Inflammatory macrophage (primary cell): ENCODE measurements at places on chromosomes 12 and 14.

GRCh38 chr14:81388336-81388735, 11.8 kb downstream of the STON2 start:
- DNase-seq: no peak

DNA sequence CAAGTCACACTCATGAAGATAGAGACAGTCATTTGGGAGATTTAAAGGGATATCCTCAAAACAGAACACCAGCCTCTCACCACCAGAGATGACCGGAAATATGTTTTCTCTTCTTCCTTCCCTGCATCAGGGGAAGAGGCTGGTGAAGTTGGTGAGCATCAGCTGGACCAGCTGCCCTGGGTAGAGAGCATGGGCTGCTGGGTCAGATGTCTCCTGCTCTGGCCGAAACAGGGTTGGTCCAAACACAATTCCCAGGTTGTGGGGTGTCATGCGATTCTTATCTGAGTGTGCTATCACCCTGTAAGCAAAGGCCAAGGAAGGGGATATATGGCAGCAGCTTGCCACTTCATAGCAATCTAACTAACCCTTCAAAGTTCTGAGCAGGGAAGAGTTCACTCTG, 7.3 kb downstream of the ARHGAP9 start:
- DNase-seq: no peak

- peak; percentile 32 for DNase-seq
These were observed 15.8 kb upstream of the KRT7 start for GRCh38 chr12:52217223-52217622.

- no peak for DNase-seq
These were observed 120.0 kb downstream of the SCARB1 start for GRCh38 chr12:124743479-124744272.

DNA sequence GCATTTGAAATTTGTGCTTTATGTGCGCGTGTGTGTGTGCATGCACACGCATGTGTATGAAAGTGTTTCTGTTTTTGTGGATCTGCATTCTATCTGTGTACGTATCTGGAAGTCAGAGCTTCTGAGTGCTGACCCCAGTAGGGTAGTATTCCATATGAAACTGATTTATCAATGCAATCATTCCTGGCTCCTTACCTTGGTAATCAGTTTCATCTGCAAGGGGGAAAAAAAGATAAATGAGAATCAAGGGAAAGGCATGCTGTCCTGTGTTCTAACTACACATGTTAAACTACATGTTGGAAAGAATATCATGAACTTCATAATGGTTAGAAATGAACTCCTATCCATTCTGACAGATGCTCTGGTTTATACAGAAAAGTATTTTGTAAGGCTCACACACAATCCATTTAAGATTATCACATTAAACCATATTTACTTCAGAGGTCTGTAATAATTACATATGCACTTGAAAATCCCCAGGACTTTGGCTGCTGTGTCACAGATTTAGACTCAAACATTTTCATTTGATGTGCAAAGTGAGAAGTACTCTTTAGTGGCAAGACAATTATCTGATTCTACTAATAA, 276.1 kb upstream of the LMO3 start:
- no peak for DNase-seq

DNA sequence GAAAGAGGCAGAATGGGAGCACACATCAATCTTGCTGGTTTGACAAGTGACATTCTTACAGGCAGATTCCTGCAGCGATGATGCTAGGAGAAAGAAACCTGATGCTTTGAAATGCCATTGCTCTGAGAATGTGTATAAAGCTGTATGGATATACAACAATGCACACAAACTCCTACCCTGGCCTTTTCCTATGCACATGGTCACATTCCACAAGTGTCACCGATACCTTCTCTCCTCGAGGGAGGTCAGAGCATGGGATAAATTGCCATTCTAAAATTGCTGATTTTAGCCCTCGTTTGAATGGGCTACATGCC, 11.9 kb downstream of the FGF6 start:
- no peak for DNase-seq
